Activated CD8-positive, alpha-beta T cell treated with anti-CD3 and anti-CD28 coated beads, Interleukin-2, amount 10 ng/mL, durations not matched to agents 7 days and 5 days (primary cell): ENCODE measurements at places on chromosomes 7 and 10. TPM values are rescaled to one million over a fixed set of nuclear protein-coding genes. Genes with fewer than 3 reads are reported as not detected.

Gene FAM25A
- total RNA-seq = not detected

Gene C10orf53
- total RNA-seq = not detected

Gene FBXL13
- total RNA-seq = 0.34 TPM

Gene MGMT
- 16.7 TPM for total RNA-seq

Gene AGAP9
- total RNA-seq = 2.7 TPM

Gene EEPD1
- total RNA-seq = 2.6 TPM

Gene CALHM1
- total RNA-seq = 1.8 TPM

Gene VENTX
- not detected for total RNA-seq

Gene ATOH7
- total RNA-seq = not detected

Gene STOX1
- 0.52 TPM for total RNA-seq

Gene TCTN3
- 19.5 TPM for total RNA-seq

Gene NKX1-2
- not detected for total RNA-seq
